ENCODE measurements at places on chromosomes 7 and 10.

- no peak for DNase-seq
These were observed 17.2 kb upstream of the MXI1 start for GRCh38 chr10:110190170-110190569.

- DNase-seq: no peak
These were observed 29.9 kb upstream of the CC2D2B start for GRCh38 chr10:95877881-95878280.

GRCh38 chr10:101732096-101732495, 37.1 kb upstream of the FBXW4 start:
- DNase-seq: no peak

DNA sequence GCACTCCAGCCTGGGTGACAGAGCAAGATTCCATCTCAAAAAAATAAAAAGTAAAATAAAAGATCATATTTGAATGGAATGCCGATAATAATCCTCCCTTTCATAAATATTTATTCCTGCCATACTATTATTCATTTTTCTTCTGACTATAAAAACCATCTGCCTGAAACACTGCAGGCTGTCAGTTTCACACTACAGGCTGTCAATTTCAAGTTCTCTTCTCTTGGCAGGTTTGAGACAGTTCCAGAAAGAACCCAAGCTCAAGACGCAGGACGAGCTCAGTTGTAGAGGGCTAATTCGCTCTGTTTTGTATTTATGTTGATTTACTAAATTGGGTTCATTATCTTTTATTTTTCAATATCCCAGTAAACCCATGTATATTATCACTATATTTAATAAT, 18.2 kb upstream of the AGBL3 start:
- no peak for DNase-seq

- DNase-seq: no peak
These were observed at the start of gene GSDME for GRCh38 chr7:24757353-24758275. TSS of gene GSDME (minus strand) at chr7:24757464. CDS start at chr7:24749774, 7,690 bp downstream.

- no peak for DNase-seq
These were observed 7.6 kb upstream of the CCDC201 start for GRCh38 chr7:45880433-45880860.

GRCh38 chr10:30728766-30729165, 99.2 kb upstream of the LYZL2 start:
- no peak for DNase-seq

DNA sequence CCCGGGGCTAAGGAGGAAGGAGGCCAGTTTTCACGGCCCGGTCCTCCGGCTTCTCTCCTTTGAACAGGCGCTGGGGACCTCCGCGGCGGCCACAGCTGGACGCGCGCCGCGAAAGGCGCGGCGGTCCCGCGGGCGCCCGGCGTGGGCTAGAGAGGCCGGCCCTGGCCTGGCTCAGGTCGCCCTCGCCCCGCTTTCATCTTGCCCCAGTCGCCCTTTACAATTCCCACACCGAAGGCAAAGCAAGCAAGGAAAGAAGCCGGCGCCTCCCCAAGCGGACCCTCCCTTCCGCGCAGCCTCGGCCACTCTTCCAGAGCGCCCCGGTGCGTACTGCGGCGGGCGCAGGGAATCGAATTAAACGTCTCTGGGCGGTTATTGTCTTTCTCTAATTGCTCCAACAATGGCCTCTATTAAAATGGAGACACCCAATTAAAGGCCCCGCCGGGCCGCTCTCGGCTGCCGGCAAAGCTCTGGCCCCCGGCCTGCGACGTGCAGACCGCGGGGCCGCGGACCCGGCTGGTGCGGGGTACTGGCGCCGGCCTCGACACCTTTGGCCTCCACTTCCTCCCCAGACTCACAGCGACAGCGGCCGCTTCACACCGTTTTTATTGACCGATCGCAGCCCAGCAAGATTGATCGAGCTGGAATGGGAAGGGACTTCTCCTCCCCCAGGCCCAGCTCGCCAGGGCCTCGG, 4.5 kb upstream of the GATA3 start:
- DNase-seq: peak; percentile 12

- no peak for DNase-seq
These were observed 5.3 kb upstream of the AGR2 start for GRCh38 chr7:16810112-16810511.

- DNase-seq: no peak
These were observed 124.4 kb upstream of the TCERG1L start for GRCh38 chr10:131435760-131436457.

GRCh38 chr7:152602962-152603361, 73.0 kb downstream of the XRCC2 start:
- no peak for DNase-seq

DNA sequence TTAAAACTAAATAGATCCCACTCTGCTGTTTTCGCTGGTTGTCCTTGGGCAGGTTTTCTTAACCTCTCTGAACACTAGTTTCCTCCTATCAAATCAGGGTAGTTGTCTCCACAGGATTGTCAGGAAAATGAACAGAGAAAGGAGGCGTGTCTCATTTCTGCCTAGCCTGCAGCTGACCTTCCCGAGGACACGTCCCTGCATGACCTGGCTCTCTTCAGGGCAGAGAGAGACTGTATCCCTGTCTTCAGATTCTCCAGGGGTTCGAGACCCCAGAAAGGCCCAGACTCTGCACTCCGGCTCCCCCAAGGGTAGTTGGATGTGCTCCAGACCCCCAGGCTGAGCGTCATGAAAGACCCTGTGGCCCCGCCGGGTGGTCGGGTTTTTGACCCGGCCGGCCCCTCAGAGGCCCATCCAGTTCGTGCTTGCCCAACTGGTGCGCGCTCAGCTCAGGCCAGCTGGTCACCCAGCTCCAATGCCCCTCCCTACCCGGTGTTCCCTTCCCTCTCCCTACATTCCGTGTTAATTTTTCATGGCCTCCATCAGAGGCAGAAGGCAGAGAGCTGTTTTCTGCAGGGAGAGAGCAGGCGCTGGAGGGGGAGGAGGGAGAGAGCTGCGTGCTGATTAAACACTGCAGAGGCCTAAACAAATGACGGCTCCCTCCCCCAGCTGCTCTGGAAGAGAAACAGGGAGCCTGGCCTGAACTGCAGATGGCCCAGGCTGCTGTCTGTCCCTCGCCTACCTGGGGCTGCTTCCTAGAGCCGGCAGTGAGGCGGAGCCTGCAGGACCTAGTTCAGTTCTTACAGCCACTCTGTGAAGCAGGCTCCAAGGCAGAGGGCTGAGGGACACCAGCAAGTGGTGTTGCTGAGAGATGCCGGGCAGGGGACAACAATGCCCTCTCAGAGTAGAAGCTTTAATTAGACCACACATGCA, 86.2 kb upstream of the PPIF start:
- DNase-seq: peak; percentile 80

DNA sequence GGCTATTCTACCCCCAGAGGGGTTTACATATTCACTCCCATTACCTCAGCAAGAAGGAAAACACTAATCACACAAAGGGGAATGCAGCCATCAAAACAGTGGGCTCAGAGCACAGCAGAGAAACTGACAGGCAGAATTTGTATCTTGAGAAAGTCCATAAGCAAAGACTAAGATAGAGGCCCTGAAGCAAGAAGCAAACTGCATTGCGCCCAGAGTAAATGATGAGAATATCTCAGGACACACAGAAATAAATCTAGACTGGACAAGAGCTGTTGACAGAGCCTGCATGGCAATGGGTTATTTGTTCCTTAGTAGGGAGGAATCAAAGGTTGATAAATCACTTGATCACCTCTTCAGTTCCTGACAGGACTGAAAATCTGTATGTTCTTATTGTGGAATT, 440.7 kb upstream of the CELF2 start:
- DNase-seq: no peak

DNA sequence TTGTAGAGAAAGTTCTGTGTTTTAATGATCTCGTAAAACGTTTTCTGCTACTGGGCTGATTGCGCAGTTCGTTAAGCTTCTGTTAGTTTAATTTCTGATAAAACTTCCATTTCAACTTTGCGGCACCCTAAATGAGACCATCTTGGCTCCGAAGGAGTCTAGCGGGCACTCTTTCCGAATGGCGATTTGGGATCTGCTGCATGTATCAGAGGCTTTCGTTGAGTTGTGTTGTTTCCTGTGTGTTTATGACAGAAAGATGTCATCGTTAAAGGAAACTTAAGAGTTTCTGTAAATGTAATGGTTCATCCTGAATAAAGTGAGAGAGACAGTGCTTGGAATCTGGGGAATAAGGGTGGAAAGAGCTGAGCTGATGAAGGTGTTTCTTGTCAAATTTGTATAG, 174.7 kb downstream of the TCF7L2 start:
- DNase-seq: no peak

DNA sequence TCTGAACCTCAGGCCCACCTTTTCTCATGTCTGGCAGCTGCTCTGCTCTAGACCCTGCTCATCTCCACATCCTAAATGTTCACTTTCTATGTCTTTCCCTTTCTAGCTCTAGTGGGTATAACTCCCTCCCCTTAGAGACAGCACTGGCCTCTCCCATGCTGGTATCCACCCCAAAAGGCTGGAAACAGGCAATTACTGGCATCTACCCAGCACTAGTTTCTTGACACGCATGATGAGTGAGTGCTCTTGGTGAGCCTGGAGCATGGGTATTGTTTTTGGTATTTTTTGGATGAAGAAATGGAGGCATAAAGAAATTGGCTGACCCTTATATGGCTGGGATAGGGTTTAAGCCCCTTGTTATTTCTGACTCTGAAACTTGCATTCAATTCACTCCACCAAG, 156.0 kb downstream of the EGFR start:
- DNase-seq: no peak

DNA sequence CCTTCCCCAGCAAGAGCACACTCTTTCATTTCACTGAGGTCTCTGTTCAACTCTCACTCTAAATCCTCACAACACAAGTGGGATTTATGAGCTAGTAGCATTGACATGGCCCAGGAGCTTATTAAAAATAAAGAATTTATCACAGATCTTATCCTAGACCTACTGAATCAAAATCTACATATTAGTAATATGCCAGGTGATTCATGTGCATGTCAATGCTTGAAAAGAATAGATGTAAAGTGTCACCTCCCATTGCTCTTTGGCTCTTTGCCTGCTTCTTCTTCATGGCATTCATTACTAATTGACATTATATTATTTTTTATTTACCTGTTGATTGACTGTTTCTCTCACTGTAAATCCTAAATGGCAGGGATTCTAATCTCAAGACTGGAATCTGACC, 459.2 kb upstream of the LRRTM3 start:
- no peak for DNase-seq

DNA sequence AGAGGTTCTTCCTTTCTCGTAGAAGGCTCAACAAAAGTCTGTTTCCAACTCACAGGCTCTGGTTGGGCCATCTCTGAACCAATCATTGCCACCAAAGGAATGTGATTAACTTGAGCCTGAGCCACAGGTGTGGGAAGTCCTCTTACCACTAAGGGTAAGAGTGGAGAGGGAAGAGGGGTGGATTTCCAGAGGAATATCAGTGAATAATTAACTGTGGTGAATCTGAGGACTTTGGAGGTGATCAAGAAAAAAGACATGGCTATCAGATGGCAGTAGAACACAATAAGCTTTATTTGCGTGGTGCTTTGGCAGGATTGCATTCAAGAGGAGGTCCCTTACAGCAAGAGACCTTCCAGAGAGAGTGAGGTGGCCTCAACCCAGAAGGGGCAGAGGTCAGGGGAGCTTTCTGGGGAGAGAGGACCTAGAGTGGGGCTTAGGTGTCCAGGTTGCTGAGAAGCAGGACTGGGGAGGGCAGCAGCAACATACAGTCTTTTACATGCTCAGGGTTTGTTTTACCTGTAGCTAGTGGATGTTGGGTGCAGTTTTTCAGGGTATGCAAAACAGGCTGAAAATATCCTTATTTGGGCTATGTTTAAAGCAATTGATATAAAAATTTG, 61.4 kb downstream of the BBS9 start:
- DNase-seq: no peak

DNA sequence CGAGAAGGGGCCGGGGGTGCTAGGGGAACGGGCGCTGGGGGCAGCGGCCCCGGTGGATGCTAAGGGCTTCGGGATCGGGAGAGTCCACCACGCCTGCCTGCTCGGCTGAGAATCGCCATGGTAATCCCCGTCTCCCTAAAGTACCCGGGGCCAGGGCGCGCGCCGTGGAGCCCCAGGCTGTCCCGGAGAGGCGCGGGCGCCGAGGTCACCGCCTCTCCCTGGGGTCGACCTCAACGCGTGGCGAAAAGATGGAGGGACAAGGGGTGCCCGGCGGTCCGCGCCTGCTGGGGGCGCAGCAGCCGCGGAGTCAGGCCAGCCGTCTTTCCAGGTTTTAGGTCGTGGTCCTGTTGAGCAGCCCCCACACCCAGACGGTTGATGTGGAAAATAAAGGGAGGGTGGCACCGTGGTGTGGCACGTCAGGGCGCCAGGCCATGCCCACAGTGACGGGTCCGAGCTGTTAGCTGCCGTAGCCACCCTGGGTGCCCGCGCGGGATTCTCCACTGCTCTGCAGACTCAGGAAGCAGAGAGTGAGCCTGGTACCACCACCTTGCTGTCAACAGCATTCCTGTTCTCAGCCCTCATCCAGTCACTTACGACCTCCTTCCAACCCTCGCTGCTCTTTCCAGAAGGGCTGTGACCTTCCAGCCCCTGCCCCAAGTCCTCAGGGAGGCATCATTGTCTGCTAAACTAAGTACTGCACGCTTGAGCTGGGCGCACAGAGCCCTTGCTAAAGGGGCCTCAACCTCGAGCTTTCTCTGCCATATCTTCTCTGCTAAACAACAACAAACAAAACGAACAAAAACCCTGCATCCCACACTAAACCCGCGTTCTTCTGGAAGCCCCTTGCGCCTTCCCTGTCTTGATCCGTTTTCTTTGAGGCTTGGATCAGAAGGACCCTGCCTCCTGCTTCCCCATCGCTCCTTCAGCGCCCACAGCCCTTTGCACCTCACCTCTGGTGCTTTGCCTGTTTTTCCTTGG, 666 bp downstream of the SMKR1 start:
- DNase-seq: no peak

DNA sequence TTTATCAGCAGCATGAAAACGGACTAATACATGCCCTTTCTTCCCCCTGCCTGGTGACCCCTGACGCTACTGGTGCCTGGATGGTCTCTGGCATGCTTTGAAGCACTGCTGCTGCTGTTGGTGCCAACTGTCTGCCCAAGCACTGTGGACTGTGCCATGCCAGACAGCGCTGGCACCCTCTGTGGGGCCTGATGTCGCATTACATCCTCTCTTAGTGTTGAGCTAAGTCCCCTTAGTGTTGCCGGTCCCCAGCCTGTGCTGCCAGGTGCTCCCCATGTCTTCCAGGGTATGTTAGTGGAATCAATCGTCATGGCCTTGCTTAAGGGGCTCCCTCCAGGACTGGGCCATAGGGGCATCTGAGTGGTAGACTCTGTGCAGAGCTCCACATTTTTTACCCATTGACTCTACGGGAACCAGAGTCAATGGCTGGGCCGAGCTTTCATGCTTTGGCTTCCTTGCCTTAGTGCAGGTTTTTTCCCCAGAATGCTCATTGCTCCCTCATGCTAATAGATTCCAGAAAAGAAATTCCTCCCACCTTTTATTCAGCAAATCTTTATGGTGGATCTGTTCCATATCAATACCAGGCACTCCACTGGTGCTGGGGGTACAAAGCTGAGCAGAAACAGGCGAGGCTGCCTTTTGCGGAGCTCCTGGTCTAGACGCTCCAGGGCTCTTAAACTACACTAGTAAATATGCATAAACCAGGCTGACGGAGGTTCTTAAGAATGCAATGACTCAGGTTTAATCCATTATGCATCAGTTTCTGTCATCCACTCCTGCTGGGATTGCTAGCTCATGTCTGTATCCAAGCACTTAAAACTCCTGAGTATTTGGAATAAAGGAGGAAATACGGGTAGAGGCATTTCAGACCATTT, 21.8 kb upstream of the MRC1 start:
- no peak for DNase-seq

GRCh38 chr7:124497176-124497575, 268.4 kb downstream of the GPR37 start:
- peak; percentile 57 for DNase-seq
